Smooth muscle cell of the brain vasculature (primary cell): ENCODE measurements at places on chromosomes 11 and 22.

- no peak for DNase-seq
These were observed 6.9 kb downstream of the OSBPL5 start for GRCh38 chr11:3158131-3158591.

DNA sequence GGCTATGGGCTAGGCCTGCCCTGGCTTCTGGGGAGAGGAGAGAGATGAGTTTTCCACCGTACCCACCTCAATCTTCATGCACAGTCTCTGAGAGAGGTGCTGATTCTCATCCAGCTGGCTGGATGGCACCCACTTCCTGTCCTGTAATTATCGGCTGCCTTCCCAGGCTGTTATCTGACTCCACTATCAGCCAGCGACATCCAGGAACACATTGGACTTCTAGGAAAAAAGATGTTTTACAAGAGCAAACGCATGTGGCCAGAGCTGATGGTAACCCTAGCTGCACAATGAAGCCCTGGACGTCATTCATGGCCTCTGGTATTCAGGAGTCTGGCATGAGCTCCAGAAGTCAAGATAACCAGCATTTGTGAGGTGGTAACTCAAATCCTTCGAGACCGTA is 137.4 kb downstream of the EHF start:
- no peak for DNase-seq

DNA sequence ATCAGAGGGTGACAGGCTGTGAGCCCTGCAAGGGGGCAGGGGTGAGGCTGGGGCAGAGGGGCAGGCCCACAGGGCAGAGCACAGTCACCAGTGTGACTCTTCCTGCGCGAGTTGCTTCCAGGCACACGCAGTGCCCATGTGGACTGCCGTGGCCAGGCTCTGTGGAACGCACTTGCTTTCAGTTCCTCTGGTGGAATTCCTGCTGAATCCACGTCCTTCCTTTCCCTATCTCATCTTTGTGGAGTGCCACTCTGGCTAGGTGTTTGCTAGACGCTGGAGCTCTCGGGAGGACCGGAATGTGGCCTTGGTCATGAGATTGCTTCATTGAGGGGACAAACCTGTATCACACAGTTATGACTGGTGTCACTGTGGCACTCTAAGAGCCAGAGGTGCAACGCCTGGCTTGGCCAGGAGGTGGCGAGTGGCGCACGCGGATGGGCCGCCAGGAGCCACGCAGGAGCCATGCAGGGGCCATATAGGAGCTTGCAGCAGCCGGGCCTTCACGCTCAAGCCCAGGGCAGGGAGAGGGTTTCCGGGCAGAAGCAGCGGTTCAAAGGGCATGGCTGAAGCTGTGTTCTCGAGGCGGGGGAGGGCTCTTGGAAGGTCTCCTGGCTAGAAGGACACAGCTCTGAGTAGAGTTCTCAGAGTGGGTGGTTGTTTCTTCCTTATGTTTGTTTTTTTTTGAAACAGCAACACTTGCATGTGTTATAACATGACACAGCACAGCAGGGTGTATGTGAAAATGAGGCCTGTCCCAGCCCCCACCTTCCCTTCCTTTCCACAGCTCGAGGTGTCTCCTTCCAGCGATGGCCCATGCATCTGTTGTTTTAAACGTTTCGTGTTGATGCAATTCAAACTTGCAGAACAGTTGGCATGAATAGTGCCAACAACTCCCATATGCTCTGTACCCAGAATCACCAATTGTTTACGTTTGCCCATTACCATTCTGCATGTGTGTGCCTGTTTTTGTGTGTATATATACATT is 36.2 kb downstream of the TBC1D22A start:
- DNase-seq, result peak; percentile 72

DNA sequence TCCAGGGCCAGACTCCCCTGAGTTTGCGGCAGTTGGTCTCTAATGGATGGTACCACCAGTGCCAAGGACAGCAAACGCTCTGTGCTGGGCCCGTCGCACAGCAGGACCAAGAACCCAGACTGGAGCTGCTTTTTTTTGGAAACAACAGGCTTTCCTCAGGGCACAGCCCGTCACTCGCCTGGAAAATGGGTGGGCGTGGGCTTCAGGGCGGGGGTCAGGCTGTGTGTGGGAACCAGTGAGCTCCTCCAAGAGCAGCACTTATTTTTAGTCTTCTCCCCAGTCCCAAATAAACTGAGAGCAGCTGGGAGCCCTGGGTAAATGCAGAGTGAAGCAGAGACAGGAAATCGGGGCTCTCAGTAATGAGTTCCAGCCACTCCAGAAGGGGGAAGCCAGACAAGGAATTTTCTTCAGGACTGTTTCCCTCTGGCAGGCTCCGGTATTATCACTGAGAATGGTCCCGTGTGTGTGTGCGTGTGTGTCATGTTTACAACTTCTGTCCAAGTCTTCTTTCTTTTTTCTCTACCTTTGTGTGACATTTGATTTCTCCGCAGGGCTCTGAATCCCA is 63.0 kb downstream of the PPFIBP2 start:
- DNase-seq, result no peak

DNA sequence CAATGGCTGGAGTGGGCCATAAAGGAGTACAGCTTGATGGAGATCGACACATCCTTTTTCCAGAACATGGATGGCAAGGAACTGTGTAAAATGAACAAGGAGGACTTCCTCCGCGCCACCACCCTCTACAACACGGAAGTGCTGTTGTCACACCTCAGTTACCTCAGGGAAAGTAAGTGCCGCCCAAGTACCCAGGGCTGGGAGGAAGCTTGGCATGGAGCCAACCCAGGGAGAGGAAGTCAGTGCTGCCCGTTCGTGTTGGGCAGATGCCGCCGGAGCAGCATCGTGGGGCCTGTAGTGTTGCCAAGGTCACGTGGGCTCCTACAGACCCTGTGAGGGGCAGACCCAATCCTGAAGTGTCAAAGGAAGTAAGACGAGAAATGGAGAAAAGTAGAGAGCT is 78.9 kb downstream of the FLI1 start:
- no peak for DNase-seq
